ENCODE measurements at places on chromosomes 6 and 20.

- no peak for DNase-seq
These were observed 95.0 kb downstream of the ERMARD start for GRCh38 chr6:169846286-169847056.

DNA sequence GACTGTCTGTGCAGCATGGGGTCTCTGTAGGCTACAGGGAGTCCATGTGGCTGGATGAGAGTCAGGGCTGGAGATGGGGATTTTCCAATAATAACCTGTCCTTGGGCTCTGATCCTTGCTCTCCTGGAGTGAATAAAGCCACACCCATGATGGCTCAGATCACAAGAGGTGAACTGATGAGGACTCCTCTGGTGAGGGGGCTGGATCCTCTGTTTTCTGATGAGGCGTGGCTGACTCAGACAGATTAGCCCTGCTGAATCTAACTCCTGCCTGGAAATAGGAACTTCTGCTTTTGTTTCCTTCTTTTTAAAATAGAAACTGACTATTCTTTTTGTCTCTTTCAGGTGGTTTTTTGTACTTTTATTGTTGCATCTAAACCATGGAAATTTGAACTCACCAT is 27.0 kb downstream of the CST9L start:
- no peak for DNase-seq

DNA sequence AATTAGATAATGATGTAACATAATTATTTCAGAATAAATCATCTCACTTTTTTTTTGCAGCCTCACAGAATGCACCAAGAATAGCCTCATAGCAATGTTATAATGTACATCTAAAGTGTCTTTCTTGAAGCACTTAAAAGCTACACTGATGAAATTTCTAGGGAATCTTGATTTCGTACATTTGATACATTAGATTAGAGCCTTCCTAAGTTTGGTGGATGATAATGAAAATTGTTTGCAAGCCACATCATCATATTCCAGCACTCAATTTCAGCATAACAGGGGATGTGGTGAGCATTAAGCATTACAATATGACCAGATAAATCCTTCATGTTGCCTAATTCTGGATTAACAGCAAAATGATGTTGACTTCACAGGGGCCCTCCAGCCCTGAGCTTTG is 9.7 kb upstream of the METTL24 start:
- no peak for DNase-seq

DNA sequence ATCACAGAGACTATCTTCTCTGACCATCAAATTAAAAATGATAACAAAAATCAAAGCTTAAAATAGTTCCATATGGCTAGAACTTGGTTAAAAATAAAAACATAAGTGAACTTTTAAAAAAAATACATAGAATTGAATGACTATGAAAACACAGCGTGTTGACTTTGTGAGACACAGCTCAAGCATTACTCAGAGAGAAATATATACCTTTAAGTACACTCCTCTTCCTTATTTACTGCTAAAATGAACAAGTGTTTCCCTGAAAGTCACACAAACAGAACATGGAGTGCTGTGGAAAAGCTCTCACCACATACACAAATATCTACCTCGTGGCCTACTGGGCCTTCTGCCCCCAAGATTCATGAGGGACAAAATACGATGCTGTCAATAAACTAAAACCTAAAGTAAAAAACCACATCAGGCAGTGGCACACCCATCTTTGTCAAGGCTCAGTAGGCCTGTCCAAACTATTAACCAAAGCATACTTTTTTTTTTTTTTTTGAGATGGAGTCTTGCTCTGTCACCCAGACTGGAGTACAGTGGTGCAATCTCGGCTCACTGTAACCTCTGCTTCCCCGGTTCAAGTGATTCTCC is 7.5 kb downstream of the FAXC start:
- no peak for DNase-seq

DNA sequence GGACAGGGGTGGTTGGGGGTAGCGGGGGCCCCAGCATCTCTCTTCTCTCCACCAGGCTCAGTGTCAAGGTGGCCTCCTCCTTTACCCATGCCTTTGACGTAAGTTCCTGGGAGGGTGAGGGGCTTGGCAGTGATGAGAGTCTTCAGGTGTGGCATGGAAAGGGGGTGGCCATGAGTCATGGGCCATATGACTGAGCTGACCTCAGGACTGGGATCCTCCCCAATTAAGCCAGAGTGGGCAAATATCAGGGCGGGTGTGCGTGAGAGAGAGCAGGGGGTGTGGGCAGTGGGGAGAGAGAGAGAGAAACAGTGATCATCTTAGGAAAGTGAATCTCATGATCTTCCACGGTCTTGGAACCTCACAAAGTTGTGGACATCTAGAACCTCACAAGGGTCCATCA is 8.2 kb upstream of the BPIFB4 start:
- DNase-seq, result no peak

DNA sequence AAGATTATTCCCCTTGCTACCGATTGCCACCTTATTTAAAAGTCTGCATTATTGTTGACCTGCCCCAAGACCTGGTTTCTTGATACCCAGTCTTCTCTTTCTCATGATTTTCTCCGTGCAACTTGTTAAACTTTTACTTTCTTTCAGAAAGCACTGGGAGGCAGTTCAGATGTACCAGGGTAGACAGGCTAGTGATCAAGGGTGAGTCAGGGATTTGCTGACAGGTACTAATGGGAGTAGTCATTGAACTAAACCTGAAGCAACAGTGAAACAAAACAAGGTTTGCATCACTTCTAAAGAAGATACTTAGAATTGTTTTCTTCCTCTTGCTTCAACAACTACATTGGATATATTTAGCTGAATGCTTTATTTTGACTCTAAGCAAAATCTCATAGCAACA is 124.4 kb downstream of the KCNQ5 start:
- DNase-seq, result no peak

DNA sequence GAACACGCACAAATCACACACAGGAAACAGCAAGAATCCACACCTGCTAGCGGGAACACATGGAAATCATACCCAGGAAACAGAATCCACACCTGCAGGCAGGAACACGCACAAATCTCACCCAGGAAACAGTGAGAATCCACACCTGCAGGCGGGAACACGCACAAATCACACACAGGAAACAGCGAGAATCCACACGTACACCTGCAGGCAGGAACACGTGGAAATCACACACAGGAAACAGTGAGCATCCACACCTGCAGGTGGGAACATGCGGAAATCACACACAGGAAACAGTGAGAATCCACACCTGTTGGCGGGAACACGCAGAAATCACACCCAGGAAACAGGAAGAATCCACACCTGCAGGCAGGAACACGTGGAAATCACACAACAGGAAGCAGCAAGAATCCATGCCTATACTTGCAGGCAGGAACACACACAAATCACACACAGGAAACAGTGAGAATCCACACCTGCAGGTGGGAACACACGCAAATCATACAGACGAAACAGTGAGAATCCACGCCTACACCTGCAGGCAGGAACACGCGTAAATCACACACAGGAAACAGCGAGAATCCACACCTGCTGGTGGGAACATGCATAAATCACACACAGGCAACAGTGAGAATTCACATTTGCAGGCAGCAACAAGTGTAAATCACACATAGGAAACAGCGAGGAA is 108.6 kb downstream of the DLL1 start:
- no peak for DNase-seq

DNA sequence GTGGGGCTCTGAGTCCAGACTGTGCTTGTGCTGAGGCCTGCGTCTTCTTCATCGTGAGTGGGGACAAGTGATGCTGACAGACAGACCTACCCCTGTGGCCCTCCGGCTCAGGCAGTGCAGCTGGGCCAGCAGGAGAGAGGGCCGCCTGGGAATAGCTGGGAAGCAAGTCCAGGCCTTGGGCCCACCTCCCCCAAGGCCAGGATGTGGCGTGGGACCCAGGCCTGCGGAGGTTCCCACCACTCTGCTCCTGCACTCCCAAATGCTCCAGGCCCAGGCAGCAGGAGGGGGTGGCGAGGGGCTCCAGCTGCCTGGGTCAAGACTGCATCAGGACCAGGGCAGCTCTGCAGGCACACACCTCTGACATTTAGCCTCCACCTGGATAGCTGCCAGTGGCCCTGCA is 38.3 kb downstream of the DAAM2 start:
- DNase-seq, result no peak

DNA sequence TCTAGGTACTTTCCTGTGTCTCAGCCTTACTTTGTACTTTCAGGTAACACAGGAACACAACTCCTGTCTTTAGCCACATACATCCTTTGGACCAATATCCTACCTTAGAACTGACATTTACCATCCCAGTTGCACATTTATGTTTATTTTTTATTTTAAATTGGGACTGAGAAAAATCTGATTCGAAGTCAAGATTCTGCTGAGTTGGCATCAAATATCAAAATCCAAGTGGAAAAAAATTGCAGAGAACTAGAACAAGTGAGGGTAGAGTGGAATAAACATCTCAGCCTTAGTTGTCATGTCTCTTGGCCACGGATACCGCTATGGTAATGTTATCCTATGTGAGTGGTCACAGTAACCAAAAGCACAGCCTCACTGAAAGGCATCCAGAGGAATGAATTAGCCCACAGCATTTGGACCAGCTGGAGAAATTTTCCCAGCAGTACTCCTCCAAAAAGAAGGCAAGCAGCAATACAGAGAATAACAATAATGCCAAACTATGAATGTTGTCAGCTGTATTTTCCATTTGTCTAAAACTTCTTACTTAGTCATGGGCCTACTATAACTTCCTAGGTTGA is 17.6 kb upstream of the EYA4 start:
- no peak for DNase-seq

GRCh38 chr20:48139262-48140041 is 354.2 kb upstream of the SULF2 start:
- DNase-seq, result no peak

- no peak for DNase-seq
These were observed 241.9 kb upstream of the ZFP64 start for GRCh38 chr20:52433326-52434040.

DNA sequence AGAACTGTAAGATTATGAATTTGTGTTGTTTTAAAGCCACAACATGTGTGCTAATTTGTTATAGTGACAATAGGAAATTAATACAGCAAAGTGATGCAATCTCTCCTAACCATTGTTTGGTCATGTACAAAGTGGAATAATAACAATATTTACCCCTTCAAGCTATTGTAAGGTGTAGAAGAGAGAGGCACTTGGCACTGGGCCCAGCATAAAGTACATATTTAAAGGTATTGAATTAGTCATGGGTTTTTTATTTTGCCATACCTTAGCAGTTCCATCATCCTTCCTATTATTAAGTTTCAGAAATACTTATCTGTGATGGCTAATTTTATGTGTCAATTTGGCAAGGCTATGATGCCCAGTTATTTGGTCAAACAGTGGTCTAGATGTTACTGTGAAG is 322.4 kb upstream of the TSHZ2 start:
- no peak for DNase-seq

DNA sequence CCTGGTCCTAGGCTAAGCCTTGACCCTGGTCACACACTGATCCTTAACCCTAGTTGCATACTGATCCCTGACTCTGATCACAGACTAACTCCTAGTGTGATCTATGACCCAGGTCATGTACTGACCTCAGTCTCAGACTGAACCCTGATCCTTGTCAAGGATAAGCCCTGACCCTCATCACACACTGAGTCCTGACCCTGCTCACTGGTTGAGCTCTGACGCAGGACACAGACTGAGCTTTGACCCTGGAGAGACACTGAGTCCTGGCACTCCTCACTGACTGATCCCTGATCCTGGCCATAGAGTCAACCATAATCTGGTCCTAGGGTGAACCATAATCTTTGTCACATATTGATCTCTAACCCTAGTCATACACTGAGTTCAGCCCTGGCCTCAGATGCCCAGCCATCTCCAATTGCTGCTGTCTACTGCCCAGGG is 37.9 kb downstream of the KCNB1 start:
- DNase-seq, result no peak

GRCh38 chr6:53544217-53544469 is 758 bp downstream of the GCLC start:
- no peak for DNase-seq

DNA sequence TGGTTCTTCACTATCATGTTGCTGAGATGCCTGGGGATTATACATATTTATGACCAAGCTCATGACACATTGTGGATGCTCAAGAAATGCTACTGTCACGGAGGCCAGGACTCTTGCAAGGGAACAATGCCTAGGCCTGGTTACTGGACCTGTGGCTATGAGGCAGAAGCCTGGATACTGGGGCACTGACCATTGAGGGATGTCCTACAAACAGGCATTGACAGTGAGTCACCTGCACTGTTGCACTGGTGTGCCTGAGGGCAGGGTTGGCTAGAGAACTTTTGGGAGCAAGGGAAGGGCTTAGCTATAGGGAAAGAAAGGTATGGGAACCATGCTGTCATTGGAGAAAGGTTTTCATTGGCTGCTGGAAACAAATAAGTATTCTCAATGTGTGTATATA is 313.1 kb upstream of the SUPT3H start:
- DNase-seq, result no peak

DNA sequence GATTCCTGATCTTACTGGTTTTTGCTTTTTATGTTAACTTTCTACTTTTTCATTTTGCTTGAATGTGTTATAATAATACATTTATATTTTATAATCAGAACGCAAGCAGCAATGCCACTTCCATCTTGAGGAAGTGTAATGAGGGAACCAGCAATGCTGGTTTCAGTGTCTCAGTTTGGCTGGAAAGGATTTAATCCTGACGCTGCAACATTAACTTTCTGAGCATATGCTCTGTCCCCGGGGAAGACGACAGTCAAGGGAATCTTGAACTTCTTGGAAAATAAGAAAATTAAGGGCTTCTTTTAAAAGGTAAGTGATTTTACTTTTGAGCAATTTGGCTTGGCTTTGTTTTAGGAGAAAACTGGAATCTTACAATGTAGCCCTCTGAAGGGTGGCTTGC is 205.5 kb upstream of the AGPAT4 start:
- DNase-seq, result no peak

DNA sequence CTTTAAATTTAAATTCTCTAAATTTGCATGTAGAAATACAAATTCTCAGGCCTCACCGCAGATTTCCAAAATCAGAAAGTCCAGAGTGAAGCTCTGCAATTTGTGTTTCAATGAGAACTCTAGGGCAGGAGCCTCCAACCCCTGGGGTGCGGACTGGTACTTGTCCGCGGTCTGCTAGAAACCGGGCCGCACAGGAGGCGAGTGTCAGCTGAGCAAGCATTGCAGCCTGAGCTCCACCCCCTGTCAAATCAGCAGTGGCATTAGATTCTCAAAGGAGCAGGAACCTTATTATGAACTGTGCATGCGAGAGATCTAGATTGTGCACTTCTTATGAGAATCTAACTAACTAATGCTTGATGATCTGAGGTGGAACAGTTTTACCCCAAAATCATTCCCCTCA is 203.0 kb upstream of the PCSK2 start:
- no peak for DNase-seq

Data from lung microvascular endothelial cell (primary cell).